ENCODE measurements at places on chromosomes 4 and X.

- no peak for DNase-seq
Observed at GRCh38 chrX:107566604-107567262, 61.6 kb upstream of the PRPS1 start.

- DNase-seq, result no peak
Observed at GRCh38 chrX:39421006-39421405, 619.7 kb downstream of the MID1IP1 start.

- DNase-seq, result no peak
Observed at GRCh38 chrX:39337451-39337850, 536.2 kb downstream of the MID1IP1 start.

GRCh38 chr4:99817309-99817890 lies 773 bp downstream of the DAPP1 start:
- DNase-seq, result no peak

GRCh38 chr4:15253349-15253748 lies 174.5 kb upstream of the C1QTNF7 start:
- DNase-seq, result no peak

- no peak for DNase-seq
Observed at GRCh38 chr4:27350161-27350560, 489.5 kb downstream of the STIM2 start.

- DNase-seq, result no peak
Observed at GRCh38 chr4:174592985-174593335, 70.7 kb upstream of the HPGD start.

- no peak for DNase-seq
Observed at GRCh38 chrX:47514533-47515235, 31.7 kb upstream of the ZNF41 start.

DNA sequence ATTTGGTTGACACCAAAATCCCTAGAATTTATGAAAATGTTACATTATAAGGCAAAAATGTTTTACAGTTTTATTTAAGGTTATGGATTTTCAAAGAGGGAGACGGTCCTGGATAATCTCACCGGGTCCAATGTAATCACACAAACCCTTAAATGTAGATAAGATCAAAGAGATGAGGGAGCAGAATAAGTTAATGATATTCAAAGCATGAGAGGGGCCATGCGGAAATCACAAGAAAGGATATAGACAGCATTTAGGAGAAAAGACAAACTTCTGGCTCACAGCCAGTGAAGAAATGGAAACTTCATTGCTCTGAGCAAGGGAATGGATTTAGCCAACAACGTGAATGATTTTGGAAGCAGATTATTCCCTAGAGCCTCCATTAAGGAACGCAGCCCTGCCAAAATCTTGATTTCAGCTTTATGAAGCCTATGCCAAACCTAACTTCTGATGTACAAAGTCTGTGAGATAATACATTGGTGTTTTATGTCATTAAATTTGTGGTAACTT lies 684.4 kb upstream of the GNPDA2 start:
- no peak for DNase-seq

DNA sequence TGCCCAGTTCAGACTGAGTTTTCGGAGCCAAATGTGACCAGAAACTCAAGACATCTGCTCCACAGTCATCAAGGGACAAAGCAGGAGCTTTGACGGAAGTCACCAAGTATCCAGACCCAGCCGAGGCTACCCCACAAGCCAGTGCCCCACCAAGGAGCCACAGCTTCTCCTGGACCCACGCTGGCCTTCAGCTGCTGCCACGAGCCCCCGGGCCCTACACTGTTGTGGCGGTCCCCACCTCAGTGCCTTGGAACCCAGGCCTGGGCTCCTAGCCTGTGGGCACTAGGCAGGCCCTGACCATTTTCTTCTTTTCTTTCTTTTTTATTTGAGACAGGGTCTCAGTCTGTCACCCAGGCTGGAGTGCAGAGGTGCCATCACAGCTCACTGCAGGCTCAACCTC lies 82.1 kb upstream of the NKX1-1 start:
- no peak for DNase-seq

GRCh38 chrX:150017868-150018267 lies 79.6 kb upstream of the EOLA2 start:
- no peak for DNase-seq

GRCh38 chr4:153452658-153453378 lies 13.3 kb upstream of the TMEM131L start:
- DNase-seq, result no peak

All from stimulated activated CD4-positive, alpha-beta T cell treated with anti-CD3 and anti-CD28 coated beads, Interleukin-15, amount 100 ng/mL, for 1 hour (primary cell).